ENCODE measurements at places on chromosomes 5 and 9.

GRCh38 chr5:142671801-142672200, 14.1 kb downstream of the FGF1 start:
- no peak for DNase-seq

- DNase-seq: no peak
Measured at GRCh38 chr5:39005566-39006232, 68.5 kb downstream of the RICTOR start.

GRCh38 chr9:2119566-2119965, 104.4 kb downstream of the SMARCA2 start:
- DNase-seq: no peak

- DNase-seq: no peak
Measured at GRCh38 chr5:77638763-77639671, 504 bp upstream of the OTP start.

GRCh38 chr5:151234476-151235238, 10.8 kb upstream of the CCDC69 start:
- no peak for DNase-seq

DNA sequence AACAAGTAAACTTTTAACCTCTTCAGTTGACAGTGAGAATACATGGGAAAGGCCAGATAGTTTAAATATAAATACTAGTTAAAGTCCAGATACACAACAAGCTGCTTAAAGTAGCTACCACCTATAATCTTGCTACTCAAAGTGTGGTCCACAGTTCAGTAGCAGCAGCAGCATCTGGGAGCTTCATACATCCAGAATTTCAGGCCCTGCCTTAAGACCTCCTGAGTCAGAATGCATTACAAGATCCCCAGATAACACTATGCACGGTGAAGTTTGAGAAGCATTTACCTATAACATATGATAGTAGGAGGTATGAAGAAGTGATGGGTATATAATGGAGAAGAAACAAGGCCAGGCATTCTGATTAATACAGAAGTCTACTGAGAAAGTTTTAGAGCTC, 244.5 kb downstream of the EFNA5 start:
- DNase-seq: no peak

DNA sequence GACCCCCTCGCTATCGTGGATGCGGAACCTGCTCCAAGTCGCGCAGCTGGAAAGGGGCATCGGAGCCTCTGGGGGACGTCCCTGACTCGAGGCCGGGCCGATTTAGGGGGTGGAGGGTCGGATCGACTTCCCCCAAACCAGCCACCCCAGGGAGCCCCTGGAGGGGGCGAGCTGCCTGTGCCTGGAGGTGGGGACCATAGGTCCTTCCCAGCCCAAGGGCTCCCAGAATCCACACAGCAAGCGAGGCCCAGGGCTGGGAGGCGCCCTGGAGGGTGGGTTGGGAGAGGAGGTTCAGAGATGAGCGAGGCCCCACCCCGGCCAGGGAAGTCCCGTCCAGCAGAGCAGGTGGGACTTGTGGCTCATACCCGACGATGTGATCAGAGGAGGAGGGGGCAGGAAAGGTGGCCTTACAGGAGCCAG, 147.6 kb downstream of the GAPVD1 start:
- no peak for DNase-seq

GRCh38 chr5:15808577-15808976, 308.6 kb downstream of the FBXL7 start:
- no peak for DNase-seq

DNA sequence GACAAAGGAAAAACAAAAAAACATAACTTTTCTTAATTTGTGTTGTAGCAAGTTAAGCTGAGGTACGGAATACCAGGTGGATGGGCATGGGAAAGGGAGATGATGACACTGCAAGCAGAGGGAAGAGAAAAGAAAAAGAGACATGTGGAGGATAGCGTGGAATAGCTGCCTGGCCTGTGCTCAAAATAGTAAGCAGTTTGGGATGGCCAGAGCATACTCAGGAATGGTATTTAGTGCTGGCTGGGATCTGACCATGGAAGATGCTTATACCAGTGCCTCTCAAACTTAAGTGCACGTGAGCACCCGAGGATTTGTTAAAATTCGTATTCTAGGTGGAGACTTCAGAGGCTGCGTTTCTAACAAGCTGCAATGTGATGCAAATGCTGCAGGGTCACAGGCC, 41.3 kb downstream of the LNPEP start:
- no peak for DNase-seq

Data from stimulated activated CD8-positive, alpha-beta memory T cell treated with anti-CD3 and anti-CD28 coated beads, Interleukin-15, amount 100 ng/mL, for 24 hours (primary cell).